CD4-positive, alpha-beta T cell treated with Interleukin-2 at 100 ng/mL for 4 hours (primary cell): ENCODE measurements at places on chromosomes 11 and 22.

DNA sequence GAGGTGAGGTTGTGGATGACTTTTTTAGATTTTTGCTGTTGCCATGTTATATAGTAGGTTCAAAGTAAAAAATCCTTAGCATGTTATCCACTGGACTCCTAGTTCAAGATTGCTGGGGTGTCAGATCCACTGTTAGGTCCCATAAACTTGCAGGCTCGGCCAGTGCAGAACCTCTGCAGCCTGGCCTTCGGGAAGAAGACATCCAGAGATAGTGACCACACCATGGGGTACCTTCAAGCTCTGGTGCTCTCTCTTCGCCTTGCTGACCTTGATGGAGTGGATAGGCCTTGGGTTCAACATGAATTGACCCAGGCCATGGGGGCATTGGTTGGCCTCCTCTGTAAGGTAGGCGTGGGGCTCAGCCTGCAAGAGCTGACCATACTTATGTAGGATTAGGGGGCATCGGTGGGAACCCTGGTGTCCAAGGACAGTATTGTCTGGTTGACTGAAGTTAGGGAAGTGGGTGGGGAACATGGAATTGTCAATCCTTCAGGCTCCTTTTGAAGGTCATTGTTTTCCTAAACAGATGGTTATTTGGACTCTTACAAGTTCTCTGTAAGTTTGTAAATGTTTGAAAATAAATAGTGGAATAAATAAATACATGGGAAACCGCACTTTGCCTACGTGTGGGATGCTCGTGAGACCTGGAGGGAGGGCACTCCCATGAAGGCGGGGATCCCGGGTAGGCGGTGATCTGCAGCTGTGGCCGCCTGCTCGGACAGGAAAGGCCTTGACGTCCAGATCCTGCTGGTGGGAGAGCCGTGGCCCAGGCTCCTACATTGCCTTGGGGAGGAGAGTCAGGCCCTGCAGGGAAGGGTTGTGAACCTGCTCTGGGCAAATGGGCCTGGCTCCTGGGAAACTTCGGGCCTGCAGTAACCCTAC, 37.1 kb downstream of the BCR start:
- no peak for DNase-seq

DNA sequence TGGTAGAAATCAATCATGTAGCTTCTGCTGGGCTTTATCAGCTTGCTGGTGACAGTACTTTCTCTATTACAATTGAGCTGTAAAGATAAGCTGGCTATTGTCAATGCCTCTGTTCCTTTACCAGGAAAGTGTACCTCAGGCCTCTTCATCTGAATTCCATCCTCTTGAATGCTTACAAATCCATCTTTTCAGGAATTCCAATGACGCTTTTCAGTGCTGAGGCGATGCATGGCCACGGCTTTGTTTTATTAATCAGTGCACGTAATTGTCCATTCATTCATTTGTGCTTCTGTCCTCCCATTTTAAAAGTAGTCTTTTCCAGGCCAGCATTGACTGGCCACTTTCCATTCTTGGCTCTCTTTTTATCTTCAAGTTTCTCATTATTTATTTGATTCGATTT, 202.0 kb downstream of the PGR start:
- DNase-seq, result no peak

GRCh38 chr22:20531404-20532201, 24.2 kb downstream of the MED15 start:
- DNase-seq, result no peak

DNA sequence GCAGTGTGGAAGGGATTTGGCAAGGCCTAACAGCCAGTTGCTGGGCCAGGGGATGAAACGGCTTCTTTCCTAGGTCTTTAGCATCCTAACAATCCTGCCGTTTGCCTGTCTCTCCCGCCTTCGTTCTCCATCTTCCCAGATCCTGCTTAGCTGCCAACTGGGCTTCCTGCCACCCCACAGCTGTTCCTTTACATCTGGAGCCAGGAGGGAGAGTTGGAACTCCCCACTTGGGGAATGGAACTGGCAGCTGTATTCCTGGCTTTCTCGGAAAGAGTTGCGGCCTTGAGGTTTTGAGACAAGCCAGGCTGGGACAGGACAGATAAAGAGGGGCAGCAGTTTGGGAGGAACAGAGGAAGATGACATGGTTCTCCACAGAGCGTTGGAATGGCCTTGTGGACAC, 59.6 kb downstream of the ST3GAL4 start:
- no peak for DNase-seq

- DNase-seq, result no peak
These were observed 348.2 kb downstream of the CADM1 start for GRCh38 chr11:115155978-115156377.

- no peak for DNase-seq
These were observed 87.4 kb upstream of the LRRC55 start for GRCh38 chr11:57094181-57094935.

GRCh38 chr11:17604201-17604914, 57.3 kb downstream of the OTOG start:
- no peak for DNase-seq

GRCh38 chr22:39110631-39111561, 13.9 kb downstream of the APOBEC3H start:
- no peak for DNase-seq

DNA sequence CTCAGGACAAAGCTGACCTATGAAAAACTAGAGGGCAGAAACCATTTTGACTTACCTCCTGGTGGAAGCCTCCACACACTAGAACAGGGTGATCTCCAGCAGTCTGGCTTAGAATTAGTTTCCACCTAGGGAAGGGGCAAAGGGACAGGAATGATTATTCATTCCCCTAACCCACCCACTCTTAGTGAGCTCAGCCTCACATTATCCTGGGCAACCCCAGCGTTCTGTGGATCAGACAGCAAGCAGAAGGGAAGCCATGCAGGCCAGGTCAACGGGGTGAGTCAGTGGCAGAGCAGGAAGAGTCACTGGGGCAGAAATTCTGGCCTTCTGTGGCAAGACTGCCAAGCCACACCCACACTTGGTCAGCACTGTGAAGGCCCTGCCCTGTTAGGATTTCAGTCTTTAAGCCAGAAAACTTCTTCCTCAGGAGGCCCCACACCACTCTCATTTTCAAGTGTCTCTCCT, 10.5 kb downstream of the NUMA1 start:
- no peak for DNase-seq

DNA sequence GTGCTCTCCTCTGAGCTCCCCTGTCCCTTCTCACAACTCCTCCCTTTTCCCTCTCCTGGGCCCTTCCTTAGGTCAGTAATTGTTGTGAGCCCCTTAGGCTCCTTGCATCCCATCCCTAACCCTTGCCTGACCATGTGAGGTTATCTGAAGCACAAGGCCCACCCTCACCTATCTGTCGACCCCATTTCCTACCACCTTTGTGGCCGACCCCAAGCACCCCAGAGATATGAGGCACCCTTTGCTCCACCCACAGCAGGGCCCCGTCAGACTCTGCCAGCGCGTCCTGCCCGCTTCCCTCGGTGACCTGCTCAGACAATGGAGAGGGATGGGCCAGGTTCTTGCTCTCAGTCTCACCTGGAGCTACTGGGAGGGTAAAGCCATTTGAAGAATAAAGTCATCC, 1.3 kb downstream of the GNG3 start:
- peak; percentile 54 for DNase-seq

- no peak for DNase-seq
These were observed 17.8 kb upstream of the CARS1 start for GRCh38 chr11:3074912-3075589.

GRCh38 chr11:116335078-116335477, 437.7 kb downstream of the BUD13 start:
- DNase-seq, result no peak

DNA sequence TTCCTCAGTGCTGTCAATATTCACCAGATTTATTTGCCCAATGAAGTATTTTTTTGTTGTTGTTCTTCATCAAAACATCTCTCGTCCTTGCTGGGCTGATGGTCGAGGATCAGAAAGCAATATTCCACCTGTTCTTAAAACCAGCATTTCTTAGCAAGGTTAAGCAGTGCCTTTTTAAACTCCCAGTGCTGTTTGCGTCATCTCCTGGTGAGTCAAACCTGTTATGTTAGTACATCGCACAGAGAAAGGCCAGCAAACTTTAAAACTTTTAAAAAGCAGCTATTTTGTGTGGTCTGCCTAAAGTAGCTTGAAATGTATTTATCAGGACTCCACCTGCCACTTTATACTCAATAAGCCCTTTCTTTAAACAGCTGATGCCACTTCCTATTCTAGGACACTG, 802.0 kb downstream of the KCNA4 start:
- no peak for DNase-seq

DNA sequence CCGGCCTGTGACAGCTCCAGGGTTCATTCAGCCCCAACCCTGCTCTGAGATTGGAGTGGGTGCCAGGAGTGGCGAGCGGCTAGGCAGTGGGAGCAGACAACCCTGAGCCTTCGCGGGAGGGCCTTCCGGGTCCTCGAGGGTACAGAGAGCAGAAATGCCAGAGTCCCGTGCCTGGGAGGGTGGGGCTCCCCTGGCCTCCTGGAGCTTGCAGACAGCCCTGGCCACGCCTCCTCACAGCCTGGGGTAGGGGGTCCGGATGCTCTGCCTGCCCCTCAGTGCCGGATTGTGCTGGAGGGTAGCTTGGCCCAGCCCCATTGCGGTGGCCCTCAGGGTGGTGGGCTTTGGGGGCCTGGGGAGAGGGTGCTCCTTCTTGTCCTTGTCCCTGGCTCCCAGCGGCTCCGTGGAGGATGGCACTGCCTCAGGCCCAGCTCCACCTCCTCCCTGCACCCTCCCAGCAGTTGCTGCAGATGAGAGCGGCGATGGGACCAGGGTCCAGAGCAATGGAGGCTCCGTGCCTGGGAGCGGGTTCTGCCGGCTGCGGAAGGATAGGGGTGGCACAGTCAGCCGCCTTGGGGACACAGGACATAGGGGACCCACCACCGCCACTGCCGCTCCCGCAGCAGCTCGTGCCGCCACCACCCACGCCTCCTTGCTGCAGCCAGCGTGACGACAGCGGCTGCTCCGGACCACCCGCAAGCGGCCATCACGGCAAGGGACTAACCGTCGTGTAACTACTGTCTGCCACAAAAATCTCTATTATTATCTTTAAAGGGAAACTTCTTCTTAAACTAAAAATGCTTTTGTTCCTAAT, 34.9 kb upstream of the OR10G7 start:
- no peak for DNase-seq

- DNase-seq, result no peak
These were observed 148.3 kb upstream of the POU2AF2 start for GRCh38 chr11:111097191-111097590.

GRCh38 chr11:114192841-114193389, 103.3 kb upstream of the NNMT start:
- no peak for DNase-seq

DNA sequence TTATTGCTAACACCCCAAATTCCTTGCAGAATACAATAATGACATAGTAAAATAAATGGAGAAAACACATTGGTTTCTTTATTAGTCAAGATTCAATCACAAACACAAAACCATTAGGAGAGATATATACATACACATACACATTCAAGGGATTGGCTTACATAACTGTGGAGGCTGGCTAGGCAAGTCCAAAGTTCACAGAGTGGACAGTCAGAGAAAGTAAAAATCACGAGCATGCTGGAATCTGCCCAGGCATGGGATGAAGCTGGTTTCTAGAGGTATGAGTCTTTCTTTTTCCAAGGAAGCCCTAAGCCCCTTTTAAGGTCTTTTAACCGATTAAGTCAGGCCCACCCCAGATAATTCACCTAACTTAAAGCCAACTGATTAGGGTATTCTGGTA, 13.6 kb upstream of the OR56B1 start:
- DNase-seq, result no peak

DNA sequence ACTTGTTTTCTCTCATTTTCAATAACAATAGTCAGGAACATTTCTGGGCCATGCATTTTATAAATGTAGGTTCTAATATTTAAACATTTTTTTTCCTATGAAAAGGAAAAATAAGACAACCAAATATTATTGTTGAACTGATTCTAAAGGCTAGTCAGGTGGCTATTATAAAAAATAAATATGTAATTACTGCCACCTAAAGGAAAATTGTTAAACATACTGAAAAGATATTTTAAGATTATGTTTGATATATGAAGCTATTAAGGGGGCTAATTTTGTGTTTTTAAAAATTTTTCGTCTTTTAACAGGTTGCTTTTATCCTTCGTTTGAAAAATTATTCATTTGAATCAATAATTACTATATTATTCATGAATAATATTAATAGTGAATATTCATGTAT, 62.2 kb upstream of the FDX1 start:
- DNase-seq, result no peak

GRCh38 chr11:126755526-126755925, 245.0 kb downstream of the KIRREL3 start:
- no peak for DNase-seq

- no peak for DNase-seq
These were observed 39.7 kb downstream of the FAT3 start for GRCh38 chr11:92264350-92264749.

GRCh38 chr11:123434262-123434661, 4.2 kb downstream of the GRAMD1B start:
- DNase-seq, result peak; percentile 47

DNA sequence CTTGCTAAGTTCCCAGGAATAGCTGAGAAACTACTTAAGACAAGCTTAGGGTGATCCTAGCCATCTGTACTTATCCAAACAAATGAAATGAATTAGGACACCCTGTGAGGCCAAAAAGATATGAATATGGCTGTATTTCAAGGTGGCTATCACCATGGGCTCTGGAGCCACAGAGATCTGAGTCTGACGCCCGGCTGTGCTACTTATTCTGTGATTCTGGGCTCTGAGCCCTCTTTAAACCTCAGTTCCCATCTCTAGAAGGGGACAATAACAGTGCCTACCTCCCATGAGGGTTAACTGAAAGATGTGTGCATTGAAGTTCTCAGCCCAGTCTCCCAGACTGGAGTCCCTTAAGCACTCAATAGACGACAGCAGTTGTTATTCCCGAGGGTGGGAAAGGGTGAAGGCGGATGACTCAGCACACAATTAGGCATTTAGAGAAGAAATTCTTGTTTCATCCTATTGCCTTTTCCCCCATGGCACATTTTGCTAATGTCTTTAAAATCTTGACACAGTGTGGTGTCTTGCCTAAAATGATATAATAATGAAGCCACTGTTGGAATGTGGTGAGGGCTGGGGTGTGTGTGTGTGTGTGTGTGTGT, 132.5 kb downstream of the ADAMTS15 start:
- no peak for DNase-seq

DNA sequence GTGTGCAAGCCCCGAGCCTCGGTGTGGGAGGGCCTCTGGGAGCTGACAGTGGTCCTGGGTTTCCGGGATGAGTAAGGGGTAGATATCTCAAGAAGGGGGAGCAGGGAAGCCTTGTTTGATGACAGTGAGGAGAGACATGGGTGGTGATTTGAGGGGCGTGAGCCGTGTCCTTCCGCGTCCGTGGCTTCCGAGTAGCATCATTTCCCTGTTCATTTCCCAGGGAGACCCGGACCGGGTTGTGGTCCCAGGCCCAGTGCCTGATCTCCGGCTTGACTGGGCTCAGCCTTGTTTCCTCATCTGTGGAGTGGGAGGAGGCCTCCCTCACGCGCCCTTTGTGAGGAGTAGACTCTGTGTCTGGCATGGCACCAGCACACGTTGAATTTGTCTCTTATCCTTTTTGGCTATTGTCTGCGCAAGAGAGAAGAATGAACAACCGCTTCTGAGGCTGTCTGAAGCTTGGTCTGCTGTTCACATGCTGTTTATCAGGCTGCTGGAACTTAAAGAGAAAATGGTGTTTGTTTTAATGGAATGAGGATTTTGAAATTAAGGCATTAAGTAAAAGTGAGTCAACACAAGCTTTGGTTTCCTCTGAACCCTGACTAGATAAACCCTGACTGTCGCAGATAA, 348.5 kb downstream of the TBC1D22A start:
- DNase-seq, result no peak

- no peak for DNase-seq
These were observed 15.6 kb downstream of the KIAA1671 start for GRCh38 chr22:24968066-24968561.

GRCh38 chr22:49527611-49528419, 299.9 kb downstream of the BRD1 start:
- DNase-seq, result no peak
